BE2C (cell line): ENCODE measurements at places on chromosomes 2 and 18.
A peak's percentile ranks its signal among the peaks of the same experiment; 100 is the strongest.

DNA sequence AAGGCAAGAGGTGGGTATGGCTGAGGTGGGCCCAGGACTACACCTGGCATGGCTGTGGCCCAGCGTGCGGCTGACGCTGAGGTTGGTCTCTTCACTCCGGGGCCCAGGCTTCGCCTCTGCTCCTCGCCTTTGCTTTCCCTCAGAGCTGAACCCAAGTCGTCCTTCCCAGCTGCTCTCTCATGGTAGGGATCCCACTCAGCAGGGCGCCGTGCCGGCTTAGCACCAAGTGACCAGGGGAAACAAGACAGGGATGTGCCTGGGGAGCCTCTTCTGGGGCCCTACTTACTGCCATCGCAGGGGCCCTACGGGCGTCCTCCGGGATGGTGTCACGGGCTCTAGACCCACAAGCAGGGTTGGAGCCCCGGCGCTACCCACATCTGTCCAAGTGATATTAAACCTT lies 138.1 kb upstream of the ALKAL2 start:
- DNase-seq, result no peak

DNA sequence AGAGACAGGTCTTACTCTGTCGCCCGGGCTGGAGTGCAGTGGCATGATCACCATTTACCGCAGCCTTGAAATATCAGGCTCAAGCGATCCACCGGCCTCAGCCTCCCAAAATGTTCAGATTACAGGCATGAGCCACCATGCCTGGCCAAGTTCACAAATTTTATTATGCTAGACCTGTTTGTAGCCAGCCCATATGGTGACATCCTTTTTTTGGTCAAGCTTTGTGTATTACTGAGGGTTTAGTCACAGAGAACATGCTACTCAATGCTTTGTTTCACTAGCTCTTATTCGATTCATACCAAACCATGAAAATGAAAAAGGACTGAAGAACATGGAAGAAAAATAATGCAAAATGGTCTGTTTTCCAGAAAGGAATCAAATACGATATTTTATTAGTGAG lies 41.4 kb downstream of the DGKD start:
- no peak for DNase-seq

GRCh38 chr18:4286256-4286655 lies 168.9 kb downstream of the DLGAP1 start:
- no peak for DNase-seq

DNA sequence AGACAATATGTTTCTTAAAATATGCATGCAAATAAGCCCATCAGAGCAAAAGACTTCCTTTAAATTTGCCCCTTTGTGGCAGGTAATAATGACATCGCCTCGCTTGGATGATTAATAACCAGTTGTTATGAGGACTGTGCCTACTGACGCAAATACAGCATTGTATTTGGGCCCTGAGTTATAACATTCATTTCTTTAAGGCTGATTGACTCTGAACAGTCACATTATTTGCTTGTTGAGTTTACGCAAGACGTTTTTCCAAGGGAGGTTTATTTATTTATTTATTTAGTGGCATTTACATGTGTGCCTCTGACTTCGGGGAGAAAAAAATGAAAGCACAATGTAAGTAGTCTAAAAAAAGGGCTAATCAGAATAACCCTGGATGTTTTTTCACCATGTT lies 88.3 kb downstream of the SLC8A1 start:
- DNase-seq, result no peak

DNA sequence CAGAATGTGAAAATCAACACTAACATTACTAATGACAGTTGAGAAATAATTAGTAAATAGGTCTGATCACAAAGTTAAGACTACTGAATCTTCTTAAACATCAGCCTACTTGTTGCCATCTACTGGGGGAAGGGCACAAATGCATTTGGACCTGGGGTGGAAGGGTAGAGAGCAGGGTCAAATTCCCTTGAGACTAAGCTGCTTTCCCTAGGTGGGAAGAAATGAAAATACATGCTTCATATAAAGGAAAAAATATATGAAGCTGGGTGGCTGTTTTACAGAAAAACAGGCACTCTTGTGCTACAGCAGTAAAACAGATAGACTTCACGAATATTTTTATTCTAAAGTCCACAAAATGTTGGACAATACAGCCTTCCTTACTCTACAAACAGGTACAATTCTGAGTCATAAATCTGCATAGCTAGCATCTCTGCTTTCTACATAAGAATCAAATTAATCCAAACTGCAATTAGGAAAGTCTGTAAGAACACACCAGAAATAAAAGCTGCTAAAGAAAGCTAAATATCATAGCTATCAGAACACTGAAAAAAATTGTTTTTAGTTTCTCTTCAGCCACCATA lies 10.9 kb downstream of the TRIP12 start:
- no peak for DNase-seq

GRCh38 chr2:23662941-23663920 lies 263.7 kb downstream of the ATAD2B start:
- no peak for DNase-seq

GRCh38 chr18:6605115-6605869 lies 124.2 kb upstream of the ARHGAP28 start:
- DNase-seq, result no peak

- DNase-seq, result no peak
Measured at GRCh38 chr18:61335684-61336555, 2.7 kb downstream of the CDH20 start.

DNA sequence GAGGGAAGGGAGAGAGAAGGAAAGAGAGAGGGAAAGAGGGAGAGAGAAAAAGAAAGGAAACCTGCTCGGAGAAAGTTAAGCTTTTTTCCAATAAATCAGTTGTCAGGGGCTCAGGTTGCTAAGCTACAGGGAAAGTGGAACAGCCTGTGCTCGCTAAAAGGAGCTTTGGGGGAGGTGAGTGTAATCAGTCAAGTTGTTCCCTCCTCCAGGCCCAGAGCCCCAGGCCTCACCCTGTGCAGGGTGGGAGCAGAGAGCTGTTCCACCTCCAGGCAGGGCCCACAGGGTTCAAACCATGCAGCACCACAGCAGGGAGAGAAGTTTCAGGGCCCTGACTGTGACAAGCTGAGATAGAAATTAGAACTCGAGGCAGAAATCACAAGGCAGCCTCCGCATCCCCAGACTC lies 56.4 kb upstream of the PPP1CB start:
- DNase-seq, result no peak

GRCh38 chr18:5720132-5720531 lies 175.2 kb downstream of the TMEM200C start:
- no peak for DNase-seq

GRCh38 chr2:29769847-29770246 lies 151.5 kb downstream of the ALK start:
- no peak for DNase-seq

DNA sequence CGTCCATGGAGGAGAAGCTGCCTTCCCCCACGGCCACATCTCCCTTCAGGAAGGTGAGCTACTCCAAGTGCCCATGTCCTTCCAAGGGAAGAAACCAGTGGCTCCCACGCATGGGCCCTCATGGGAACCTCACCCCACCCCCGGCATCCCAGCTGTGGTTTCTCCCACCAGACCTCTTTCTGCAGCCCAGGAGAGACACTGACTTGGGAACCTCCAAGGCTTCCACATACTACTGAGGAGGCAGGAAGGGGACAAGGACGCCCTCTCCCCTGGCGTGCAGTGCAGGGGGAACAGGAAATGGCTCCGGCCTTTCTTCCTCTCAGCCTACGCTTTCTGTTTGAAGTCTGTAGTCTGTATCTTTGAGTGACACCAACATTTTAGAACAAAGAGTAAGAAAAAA lies 104.5 kb upstream of the EPC2 start:
- no peak for DNase-seq

GRCh38 chr2:222303828-222304736 lies 5.3 kb upstream of the PAX3 start:
- DNase-seq, result no peak

GRCh38 chr18:363301-364085 lies 95.6 kb upstream of the THOC1 start:
- DNase-seq, result no peak

DNA sequence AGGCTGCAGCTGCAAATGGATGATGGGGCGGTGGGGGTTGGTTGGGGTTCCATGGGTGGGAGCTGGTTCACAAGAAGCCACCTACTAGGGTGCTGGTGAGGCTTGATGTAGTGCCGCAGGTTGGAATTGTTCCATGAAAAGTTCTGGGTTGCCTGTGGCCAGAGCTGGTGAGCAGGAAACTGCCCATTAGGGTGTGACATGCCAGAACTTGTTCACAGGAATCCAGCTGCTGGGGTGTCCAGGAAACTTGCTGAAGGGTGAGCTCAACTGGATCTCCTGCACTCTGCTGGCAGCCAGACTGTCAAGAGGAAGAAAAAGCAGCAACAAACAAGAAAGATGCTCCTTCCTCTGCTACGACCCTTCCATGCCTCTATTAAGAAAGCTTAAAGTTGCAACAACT lies 48.8 kb downstream of the MAP3K20 start:
- DNase-seq, result no peak

- DNase-seq, result no peak
Measured at GRCh38 chr18:44996261-44996660, 315.6 kb downstream of the SETBP1 start.

- DNase-seq, result no peak
Measured at GRCh38 chr2:112841295-112842044, 4.9 kb upstream of the IL1B start.

DNA sequence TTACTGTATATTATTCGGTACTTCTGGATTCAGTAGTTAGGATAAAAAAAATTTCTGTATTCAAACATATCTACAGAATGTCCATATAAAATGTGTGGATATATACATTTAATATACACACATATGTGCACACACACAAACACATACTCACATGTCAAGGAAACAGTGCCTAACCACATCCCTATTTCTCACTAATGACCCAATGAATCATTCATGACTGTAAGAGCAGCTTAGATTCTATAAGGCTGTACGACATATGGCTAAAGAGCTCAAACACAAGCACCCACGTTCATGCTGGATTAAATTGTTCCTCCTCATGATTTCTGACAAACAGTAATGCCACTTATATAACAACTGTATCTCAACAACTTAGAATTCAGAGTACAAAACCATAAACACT lies 457.3 kb downstream of the ADCYAP1 start:
- DNase-seq, result no peak

GRCh38 chr2:72399879-72400278 lies 252.2 kb upstream of the CYP26B1 start:
- no peak for DNase-seq

GRCh38 chr18:35477497-35477896 lies 20.3 kb downstream of the INO80C start:
- no peak for DNase-seq

DNA sequence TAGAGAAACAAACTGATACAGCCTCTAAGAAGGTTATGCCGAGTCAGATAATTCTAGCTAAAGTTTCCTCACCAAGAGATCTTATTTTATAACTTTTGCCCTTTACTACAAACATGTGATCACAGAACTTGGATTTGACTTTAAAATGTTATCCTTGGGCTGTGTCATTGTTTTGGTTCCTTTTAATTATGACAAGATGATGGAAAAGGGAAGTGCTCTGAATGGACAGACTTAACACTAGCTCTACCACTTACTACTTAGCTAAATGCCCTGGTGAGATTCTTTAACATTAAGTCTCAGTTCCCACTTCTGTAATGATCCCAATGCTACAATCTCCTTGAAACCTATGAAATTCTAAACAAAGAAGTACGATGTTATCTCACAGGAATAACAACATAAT lies 69.9 kb downstream of the RTTN start:
- DNase-seq, result no peak

DNA sequence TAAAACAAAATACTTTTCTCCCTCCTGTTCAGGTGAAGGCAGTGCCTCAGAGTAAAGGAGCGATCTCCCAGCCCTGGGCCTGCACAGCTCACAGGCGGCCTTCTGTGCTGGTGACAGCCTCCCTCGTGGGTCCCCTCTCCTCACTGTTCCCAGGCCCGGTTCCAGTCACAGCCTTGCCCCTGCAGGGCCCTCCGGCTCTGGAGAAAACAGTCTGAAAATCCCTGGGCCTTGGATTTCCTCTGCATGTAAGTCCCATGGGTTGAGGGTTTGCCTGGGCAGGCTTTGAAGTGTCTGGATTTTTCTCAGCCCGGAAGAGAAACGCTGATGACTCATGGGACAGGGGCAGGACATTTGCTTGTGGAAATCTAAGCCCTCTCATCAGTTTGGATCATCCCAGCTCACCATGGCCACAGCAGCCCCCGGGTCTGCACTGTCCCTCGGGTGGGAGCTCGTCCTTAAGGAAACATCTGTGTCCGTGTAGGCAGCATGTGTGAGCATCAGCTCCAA lies 186.1 kb upstream of the RAB12 start:
- DNase-seq, result peak; percentile 23

DNA sequence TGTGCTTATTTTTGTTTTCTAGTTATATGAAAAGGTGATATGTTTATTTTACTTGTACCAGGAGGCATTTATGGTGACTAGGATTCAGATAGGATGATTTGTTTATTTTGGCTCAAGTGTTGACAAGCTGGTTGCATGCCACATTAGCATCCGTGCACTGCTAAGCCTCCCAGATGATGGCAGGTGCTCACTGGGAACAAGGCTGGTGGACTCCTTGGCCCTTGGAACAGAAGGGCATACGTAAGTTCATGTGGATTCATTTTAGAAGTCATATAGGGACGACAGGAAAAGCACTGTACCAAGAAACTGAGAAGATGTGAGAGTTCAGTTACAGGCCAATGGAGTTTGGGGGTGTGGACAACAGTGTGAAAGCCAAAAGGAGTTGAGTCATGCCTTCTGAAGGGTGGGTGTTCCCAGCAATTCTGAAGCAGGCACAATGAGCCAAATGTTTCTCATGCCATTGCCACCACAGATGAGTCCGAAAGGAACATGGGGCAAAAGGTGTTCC lies 166.2 kb downstream of the PHLPP1 start:
- DNase-seq, result no peak

DNA sequence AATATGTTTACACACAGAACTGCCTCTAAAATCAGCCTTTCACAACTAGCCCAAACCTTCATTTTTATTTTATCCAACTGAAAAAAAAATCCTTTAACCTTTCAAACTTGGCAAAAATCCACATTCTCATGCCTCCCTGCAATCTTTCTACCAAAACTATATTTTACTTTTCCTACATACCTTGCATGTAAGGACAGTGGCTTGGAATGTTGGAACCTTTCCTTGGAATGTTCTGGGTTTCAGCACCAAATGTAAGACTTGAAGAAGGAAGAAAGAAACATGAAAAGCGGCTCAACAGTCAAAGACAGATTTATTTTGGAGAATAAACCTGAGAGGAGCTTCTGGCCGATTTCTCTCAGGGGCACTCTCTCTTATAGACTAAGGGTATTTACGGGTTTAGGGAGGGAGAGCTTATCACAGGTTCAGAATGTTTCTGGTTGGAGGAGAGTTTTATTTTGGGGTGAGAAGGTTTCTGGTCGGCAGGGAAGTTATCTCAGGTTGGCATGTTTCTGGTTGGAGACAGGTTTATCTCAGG lies 79.7 kb downstream of the RRM2 start:
- DNase-seq, result no peak

GRCh38 chr2:48883661-48884060 lies 128.1 kb upstream of the LHCGR start:
- no peak for DNase-seq

- peak; percentile 43 for DNase-seq
Measured at GRCh38 chr2:2942225-2942624, 435.4 kb downstream of the EIPR1 start.

- DNase-seq, result peak; percentile 46
Measured at GRCh38 chr2:17646081-17646554, 105.6 kb downstream of the VSNL1 start.
